CD8-positive, alpha-beta T cell (primary cell): ENCODE measurements at places on chromosomes 6 and 20.

DNA sequence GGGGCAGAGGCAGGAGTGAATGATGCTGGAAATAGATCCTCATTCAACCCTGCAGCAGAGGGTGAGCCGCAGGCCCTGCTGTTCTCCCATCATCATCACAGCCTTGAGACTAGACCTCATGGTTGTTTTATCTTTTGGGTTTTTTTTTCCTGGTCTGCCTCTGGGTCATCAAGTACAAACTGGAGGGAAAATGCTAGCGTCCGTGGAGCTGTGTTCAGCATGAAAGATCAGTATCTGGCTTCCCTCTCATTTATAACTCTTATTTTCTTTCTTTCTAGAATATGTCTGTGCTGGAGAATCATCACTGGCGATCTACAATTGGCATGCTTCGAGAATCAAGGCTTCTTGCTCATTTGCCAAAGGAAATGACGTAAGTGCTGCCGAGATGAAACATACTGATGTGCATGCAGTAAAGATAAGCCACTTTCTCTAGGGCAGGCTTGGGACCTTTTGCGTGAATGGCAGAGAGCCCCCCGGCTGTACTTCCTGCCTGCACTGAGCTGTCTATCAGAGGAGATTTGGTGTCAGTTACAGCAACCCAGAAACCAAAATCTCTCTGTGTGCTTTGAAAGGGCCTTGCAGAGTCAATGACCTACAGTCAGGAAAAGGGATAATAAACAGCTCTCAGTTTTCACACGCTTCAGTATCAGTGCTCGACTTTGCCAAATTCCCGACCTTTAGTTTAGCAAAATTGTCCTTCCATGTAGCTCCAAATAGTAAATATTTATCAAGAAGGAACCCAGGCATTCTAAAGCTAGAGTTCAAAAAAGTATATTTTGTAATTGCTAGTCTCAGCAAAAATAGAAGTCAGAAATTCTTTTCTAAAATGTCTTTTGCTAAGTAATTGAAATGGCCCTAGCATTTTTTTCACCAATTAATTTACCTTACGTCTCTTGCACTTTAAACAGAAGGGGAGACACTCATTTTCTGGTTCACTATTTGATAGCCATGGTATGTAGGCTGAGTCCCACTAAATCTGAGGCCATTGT, 76.3 kb downstream of the MTFR2 start:
- no peak for DNase-seq

DNA sequence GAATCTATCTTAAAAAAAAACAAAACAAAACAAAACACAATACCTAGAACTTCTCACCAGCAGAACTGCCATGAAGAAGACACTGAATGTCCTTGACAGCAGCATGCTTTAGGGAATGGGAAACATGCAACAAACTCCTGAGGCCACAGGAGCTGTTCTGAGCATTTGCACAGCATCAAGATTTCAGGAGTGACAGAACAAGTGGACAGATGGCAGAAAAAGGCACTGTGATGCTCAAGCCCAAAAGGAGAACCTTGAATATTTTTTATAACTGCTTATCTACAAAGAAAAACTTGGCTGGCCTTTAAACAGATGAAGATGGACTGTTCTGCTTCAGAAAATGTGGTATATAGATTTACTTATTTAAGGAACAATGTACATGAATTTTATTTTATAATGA, 158.9 kb downstream of the RALGAPA2 start:
- no peak for DNase-seq

- no peak for DNase-seq
Observed at GRCh38 chr6:30463242-30463641, 26.1 kb upstream of the HLA-E start.

DNA sequence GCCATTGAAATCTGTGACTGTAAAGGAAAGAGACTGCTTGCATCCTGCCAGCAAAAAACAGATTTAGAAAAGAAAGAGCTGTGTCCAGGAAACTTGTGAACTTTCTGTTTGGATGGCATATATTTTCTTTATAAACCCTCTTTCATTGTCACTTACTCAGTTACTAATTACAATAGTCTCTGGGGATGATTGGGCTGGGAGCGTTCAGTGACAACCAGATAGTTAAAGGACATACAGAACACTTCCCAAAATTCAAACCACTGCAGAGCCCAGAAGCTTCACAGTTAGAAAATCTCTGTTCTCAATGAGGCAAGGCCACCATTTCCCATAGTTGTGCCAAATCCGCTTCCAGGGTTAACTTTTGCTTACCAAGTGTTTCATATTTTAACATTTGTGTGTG, 98.6 kb upstream of the TAB2 start:
- no peak for DNase-seq

- DNase-seq, result no peak
Observed at GRCh38 chr20:16569246-16570153, 3.7 kb downstream of the KIF16B start.

DNA sequence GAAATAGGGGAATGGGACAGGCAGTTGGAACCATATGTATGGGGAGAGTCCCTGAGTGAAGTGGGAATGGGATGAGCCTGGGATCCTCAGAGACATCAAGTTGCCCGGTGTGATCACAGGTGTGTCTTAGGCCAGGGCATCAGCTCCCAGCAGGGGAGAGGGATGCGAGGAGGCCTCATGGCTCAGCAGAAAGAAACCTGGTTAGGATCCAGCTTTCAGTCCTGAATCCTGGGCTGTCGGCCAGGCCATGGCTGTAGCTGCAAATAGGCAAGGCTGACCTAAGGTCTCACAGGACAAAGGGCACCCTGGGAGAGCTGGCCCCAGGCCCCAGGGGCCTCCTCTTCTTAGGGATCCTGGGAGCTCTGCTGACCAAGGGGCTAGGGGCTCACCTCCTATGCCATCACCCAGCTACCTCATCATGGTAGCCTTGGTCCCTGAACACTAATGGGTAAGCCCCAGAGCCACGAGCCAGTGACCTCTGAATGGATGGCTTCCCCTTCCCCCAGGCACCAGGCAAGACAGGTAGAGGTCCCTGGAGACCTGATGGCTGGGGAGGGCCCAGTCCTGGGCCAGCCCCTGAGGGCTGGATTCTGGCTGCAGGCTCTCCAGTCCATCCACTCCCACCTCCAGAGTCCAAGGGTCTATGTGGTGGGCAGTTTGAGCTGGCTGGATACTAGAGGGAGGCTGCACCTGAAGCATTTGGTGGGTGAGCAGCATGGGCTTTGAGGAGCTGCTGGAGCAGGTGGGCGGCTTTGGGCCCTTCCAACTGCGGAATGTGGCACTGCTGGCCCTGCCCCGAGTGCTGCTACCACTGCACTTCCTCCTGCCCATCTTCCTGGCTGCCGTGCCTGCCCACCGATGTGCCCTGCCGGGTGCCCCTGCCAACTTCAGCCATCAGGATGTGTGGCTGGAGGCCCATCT, at the start of gene SLC22A7:
SLC22A7 (plus strand) TSS at position 617 of the 921 bp plus-strand sequence; CDS start at position 716, 99 bp downstream.
- no peak for DNase-seq

- DNase-seq, result no peak
Observed at GRCh38 chr20:3471397-3472021, 691 bp downstream of the ATRN start.

DNA sequence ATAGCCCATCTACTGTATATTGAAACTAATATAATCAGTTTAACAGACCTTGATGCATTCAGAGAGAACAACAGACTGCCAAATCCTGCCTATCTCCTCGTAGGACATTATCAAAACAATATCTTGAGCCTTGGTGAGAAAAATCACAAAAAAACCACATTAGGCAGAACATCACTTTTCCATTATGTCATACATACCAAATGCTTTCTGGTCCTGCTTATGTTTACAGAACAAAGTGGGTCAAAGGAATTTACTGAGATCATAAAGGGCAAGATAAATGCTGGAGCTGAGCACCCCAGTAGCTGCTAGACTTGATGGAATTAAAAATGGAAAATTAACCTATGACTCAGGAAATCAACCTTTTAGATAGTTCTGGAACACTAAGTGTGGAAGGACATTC, 195.3 kb upstream of the KCNK16 start:
- no peak for DNase-seq

- no peak for DNase-seq
Observed at GRCh38 chr6:151502499-151502898, 8.7 kb downstream of the CCDC170 start.
